CD4-positive, alpha-beta T cell treated with Interleukin-21 for 1 hour (primary cell): ENCODE measurements at places on chromosomes 11 and 22.
A peak's percentile ranks its signal among the peaks of the same experiment; 100 is the strongest.

- no peak for DNase-seq
Measured at GRCh38 chr11:126748100-126748791, 252.3 kb downstream of the KIRREL3 start.

DNA sequence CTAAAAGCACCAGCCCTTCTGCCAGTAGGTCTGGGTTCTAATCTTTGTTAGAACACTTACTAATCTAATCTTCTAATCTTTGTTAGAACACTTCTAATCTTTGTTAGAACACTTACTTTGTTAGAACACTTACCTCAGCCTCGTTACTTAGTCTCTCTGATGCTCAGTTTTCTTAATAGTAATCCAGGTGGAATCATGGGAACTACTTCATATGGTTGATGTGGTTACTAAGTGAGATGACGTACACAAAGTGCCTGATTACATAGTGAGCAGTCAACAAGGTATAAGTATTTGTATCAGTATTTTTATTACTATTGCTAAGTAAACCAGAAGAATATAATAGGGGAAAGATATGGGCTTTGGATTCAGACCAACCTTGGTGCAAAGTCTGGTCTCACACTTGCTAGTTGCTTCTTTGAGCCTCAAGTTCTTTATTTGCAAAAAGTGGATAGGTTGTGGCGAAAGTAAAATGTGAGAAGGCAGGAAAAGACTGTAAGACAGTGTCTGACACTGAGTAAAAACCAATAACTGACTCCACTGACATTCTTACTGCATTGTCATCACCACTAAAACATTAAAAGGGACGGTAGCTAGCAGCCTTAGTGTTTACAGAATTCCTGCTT is 83.7 kb downstream of the TRAF6 start:
- DNase-seq, result no peak

- DNase-seq, result no peak
Measured at GRCh38 chr11:18452927-18453326, 2.7 kb upstream of the LDHAL6A start.

- peak; percentile 25 for DNase-seq
Measured at GRCh38 chr22:26461188-26461810, 22.3 kb downstream of the HPS4 start.

DNA sequence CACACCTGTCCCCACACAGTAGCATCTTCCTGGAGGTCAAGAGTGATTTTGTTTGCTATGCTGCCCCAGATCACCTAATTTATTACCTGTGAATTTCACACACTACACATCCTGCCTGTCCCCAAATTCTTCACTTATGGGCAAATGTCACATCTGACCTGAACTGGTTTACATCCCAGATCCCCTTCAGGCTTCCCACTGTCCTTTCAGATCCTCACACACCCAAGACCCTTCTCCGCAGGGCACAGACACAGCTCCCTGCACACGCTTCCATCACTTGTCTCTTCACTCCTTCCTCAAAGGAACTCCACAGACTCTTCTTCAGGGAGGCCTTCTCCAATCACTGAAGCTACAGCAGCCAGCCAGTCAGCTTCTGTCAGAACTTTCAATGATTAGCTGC is 118.7 kb upstream of the IGLL5 start:
- DNase-seq, result no peak

DNA sequence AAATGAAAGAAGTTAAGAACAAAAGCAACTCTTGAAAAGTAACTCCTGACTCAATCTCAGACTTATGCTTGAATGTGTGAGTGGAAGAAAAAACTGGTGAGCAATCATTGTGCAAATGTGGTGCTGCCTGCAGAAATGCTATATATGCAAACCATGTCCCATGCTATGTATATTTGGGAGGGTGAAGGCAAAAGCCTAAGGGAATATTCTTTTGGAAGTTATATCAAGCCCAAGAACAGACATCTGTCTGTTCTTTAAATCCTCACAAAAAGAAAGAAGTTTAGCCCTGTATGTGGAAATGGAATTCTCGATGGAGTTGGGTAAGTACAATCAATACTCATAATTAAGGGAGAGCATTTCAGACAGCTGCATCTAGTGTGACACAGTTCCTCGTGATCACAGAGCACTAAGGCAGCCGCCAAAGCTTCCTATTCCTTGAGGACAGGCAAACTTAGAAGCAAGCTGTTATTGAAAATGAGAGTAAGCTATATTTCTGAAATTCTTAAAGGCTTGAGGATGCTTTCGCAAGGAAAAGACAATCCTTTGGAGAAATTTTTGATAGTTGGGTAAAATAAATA is 406.5 kb upstream of the CHORDC1 start:
- no peak for DNase-seq
